Activated CD4-positive, alpha-beta T cell treated with anti-CD3 and anti-CD28 coated beads for 36 hours (primary cell): ENCODE measurements at places on chromosomes 5 and 9. TPM values are rescaled to one million over a fixed set of nuclear protein-coding genes. Genes with fewer than 3 reads are reported as not detected.

DNA sequence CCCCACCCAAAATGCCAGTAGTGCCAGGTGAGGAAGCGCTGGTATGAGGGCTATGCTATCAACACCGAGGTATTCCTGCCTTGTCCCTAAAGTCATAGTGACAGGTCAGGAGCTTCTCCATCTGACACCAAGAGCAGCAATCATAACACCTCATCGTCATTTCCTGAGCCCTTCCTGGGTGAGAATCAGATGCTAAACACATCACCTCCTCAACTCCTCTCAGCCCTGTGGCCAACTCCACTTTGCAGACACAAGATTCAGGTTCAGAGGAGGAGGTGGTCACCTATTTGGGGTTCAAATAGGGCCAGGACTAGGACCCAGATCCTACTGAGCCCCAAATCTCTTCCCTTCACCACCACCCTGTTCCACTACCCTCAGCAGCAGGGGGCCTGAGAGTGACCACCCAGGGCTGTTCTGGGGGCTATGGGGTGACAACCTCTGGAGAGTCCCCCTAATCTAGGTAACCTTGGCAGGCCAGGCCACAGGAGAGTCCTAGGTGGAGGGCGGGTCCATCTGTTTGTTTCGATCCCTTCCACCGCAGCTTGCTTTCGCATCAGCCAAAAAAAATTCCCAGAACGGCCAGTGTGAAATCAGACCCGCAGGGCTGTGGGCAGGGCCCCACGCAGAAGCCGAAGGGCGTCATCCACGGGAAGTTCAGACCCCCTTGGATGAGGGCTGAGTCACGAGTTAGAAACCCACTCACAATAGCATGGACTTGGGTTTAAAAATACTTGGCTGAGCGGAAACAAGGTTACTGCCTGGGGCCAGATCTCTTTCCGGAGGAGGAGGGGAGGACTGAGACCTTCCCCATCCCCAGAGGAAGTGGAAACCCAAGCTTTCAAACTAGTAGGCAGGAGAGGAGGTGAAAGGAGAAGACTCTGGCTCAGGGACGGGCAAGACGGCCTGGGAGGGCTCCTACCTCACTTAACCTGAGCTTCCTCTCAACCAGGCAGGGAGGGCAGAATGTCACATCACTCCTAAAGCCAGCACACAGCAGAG lies 8.7 kb downstream of the STK10 start:
- peak; percentile 69 for DNase-seq

DNA sequence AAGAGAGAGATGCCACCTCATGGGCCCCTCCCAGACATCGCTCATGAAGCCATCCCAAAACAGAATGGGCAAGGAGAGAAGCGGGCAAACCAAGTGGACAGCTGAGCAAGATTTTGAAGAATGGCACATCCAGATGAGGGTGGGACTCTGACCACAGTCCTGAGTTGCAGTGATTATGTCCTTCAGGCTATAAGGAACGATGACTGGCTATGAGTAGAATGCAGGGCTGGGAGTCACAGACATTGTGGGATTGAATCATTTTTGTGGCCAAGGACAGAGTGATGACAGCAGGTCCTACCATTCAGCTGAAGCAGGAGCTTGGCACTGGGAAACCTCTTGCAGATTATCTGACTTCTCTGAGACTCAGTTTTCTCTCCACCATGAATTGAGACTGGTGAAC lies 245.7 kb upstream of the SLC30A5 start:
- DNase-seq: no peak

DNA sequence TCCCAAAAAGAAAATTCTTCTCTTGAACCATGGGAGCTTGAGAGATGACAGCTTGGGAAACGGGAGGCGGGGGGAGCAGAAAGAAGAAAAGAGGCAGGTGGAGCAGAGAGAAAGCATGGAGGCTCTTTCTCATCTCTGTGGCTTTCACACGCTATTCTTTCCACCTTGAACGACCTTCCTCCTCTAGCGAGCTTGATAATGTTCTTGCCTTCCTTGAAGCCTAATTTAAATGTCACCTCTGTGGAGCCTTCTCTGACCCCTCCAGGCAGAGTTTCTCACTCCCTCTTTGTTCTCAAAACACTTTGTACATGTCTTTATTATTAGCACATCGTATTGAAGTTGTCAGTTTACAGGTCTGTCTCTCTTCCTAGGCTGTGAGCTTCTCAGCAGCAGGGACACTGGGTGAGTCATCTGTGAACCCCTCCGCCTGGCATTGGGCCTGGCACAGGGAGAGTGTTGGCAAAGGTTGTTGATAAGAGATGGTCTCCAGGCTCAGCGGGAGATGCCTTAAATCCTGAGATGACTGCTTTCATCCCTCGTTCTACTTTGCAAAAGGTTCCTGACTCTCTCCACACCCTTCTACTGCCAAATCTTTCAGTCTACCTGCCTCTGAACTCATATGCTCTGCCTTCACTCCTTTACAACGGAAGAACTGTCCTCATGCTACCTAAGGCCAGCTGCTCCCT lies 14.1 kb upstream of the STRBP start:
- no peak for DNase-seq

GRCh38 chr5:96629774-96630173 lies 32.4 kb upstream of the CAST start:
- DNase-seq: no peak

DNA sequence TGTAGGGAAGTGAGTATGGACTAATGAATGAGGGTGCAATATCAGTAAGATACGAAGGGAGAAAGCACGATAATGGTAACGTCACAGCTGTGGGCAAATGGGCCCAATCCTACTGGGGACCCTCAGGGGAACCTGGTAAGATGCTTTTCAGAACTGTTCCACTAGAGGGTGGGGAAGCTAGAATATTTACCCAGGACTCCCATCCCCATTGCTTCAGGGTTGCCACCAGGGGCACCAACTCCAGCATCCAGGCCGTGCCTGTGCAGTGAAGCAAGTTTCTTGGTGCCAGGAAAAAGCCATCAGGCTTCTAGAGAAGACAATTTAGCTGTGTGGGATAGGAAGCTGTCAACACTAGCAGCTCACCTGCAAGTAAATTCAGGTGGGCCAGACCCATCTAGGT lies 409.3 kb downstream of the AGTPBP1 start:
- DNase-seq: no peak

- no peak for DNase-seq
Measured at GRCh38 chr9:31916591-31917241, 467.7 kb upstream of the ACO1 start.

GRCh38 chr9:95005278-95006143 lies 279.0 kb downstream of the AOPEP start:
- peak; percentile 9 for DNase-seq

DNA sequence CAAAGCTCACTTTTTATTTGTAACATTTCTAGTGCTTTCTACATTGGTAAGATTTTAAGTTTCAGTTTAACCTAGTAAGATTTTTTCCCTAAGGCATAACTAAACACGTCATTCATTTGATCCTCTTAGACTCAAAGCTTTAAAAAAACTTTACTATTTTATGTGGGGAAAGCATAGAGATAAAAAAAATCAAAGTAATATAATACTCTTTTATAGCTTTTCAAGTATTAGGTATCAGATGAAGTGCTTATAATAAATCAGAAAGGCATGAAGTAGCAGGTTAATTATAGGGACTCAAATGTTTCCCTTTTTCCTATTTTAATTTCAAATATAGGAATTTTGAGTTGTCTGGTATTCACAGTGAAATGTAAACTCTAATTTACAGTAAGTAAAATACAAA lies 68.0 kb upstream of the POU5F2 start:
- no peak for DNase-seq

DNA sequence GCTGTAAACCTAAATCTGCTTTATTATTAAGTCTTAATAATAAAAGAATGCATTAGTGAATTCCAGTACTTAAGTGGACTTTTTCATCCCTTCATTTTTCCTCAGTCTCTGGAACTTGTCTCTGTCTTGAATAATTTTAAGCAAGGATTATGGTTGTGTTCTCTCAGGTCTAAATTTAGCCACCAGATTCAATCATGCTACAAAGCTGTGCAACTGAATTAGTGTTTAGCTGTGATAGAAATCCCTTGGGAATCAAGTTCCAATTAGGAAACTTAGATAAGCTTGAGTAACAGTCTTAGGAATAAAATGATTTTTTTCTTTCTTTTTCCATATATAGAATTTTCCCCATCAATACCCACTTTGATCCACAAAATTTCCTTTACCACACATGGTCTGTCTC lies 104.3 kb downstream of the PLPPR1 start:
- DNase-seq: no peak

- no peak for DNase-seq
Measured at GRCh38 chr9:121260457-121261106, 7.4 kb upstream of the GSN start.

DNA sequence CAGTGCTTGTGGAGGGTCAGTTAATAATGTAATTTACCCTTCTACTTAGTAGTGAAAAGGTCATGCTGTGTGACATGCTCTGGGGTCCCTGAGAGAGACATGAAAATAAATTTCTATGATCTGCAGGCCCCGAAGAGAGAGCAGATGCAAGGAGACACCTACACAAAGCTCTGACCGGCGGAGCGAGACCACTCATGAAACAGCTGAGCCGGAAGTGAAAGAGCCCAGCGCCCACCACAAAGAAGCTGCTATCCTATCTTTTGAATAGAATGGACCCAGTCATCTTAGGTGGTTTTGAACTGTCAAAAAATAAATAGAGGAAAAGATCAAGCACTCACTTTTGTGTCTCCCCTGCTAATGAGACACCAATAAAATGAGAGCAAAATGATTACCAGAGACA lies 190.0 kb downstream of the MED10 start:
- DNase-seq: no peak

- no peak for DNase-seq
Measured at GRCh38 chr9:93572636-93573515, 3.5 kb upstream of the PHF2 start.

- DNase-seq: no peak
Measured at GRCh38 chr5:158873104-158873503, 226.6 kb downstream of the EBF1 start.

- DNase-seq: no peak
Measured at GRCh38 chr9:127546125-127546832, 65.8 kb upstream of the STXBP1 start.

GRCh38 chr9:33011831-33012230 lies 10.4 kb upstream of the APTX start:
- DNase-seq: no peak

DNA sequence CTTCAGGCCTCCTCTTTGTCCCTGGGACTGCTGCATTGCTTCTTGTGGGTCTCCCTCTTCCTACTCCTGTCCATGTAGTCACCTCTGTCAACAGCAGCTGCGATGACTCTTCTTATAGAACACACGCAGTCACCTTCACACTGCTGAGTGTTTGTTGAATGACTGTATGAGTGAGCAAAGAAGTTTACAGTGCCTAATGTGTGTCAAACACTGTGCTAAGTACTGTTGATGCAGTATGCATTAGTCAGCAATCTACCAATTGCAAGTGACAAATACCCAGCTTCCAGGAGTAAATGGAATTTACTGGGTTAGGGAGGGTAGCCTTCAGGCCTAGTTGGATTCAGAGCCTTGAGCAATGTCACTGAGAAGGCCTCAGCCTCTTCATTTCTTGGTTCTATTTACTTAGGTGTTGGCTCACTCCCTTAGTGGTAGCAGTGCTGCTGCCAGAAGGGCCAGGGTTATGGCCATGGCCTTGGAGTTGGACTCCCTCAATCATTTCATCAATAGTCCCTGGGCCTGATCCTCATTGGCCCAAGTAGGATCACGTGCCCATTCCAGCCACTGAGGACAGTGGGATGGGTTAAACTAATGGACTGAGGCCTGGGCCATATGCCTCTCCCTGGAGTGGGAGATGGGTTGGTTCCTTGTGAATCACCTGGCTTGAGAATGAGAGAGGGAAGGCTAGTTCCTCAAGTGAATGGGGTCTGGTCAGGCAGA lies 93.5 kb downstream of the RGS3 start:
- no peak for DNase-seq

GRCh38 chr9:92429836-92430235 lies 5.6 kb upstream of the OMD start:
- no peak for DNase-seq

- DNase-seq: no peak
Measured at GRCh38 chr5:124658867-124659557, 87.4 kb downstream of the ZNF608 start.

DNA sequence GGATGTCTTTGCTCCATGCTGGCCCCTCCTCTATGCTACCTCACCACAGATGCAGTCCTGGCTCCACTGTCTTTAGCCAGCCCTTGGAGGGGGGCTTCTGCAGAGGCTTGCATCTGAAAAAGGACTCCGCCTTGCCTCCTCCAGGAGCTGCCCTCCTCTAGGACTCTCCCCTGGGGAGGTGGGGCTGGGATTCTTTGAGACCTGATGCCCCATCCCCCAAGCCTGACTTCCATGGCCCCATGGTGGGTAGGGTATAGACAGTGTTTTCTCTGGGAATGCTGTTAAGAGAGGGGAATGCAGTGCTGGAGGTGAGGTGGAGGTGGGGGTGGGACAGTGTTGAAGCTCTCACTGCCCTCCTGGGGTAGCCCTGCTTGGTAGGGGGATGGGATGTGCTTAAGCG lies 14.3 kb downstream of the JADE2 start:
- DNase-seq: no peak

GRCh38 chr5:37554938-37555337 lies 175.8 kb downstream of the WDR70 start:
- peak; percentile 28 for DNase-seq

DNA sequence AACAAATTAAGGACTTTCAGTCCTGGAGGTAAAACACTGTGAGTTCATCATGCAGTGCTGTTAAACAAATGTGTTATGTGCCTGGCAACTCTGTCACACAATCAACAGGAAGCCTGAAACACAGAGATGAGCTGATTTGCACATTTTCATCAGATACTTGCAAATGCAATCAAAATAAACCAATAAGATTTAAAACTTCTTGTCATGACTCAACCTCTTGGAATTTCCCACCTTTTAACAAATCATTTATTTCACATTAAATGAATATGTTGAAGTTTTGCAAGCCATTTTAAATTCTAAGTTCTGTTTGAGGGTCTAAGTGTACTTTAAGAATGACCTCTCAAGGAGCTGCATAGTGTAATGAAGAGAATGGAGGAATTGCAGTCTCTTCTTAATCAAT lies 64.4 kb downstream of the ANXA1 start:
- DNase-seq: no peak

DNA sequence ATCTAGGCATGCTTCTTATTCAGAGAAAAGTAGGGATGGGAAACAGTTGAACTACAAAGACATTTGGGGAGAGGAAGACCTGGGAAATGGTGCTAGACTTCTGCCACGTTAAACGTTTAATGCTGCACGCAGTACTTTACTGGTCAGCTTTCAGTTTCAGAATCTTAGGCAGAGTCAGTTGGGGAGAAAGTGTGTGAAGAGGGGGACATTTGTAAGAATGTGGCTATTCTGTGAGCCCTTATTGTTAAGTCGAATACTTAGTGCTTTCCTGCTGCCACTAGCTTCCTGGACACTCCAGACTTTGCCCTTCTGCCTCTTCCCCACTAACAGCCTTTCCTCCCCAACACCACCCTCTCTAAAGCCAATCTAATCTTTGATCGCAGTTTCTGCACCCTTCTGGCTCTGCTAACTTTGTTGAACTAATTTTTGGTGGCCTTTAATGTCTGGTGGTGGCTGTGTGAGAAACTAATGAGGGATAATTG lies 6.1 kb downstream of the CYSTM1 start:
- no peak for DNase-seq

GRCh38 chr5:62299600-62299999 lies 6.4 kb upstream of the KIF2A start:
- no peak for DNase-seq

- DNase-seq: no peak
Measured at GRCh38 chr9:91043811-91044175, 242.2 kb downstream of the SYK start.

Gene LTC4S
- 0.39 TPM for total RNA-seq

Gene CBY3
- total RNA-seq: 0.40 TPM

Gene FOXE1
- 0.07 TPM for total RNA-seq

Gene IFNK
- total RNA-seq: not detected

Gene SVEP1
- not detected for total RNA-seq

Gene C9orf152
- total RNA-seq: not detected

Gene HBEGF
- 11.8 TPM for total RNA-seq
